ENCODE measurements at places on chromosomes 4 and X.

GRCh38 chr4:159946983-159947615 is 844.2 kb downstream of the RAPGEF2 start:
- no peak for DNase-seq

DNA sequence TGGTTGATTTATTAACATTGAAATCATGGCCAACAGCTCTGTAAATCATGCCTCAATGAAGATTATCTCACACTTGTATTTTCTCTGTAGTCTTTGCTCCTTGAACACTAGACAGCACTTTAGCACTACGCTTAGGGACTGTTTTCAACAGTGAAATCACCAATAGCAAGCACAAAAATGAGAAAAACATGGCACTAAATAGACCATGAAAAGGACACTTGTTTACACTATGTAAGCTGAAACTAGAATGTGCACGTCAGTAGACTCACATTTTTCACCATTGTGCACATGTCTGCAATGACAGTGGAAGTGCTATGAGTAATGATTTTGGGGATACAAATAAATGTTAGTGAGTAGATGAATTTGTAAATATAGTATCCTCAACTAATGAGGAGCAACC is 3.1 kb downstream of the BMP2K start:
- no peak for DNase-seq

DNA sequence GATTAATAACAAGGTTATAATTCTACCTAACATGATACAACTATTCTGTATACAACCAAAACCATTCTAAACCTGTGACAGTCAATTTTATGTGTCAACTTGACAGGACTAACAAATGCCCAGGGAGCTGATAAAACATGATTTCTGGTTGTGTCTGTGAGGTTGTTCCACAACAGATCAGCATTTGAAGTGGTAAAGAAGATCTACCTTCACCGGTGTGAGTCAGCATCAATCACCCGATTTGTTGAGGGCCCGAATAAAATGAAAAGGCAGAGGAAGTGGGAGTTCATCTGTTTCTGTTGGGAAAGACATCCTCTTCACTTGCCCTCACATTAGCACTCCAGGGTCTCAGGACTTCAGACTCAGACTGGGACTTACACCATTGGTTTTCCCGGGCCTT is 187.9 kb downstream of the MAB21L2 start:
- no peak for DNase-seq

- no peak for DNase-seq
Observed at GRCh38 chr4:79947386-79947785, 125.6 kb downstream of the ANTXR2 start.

DNA sequence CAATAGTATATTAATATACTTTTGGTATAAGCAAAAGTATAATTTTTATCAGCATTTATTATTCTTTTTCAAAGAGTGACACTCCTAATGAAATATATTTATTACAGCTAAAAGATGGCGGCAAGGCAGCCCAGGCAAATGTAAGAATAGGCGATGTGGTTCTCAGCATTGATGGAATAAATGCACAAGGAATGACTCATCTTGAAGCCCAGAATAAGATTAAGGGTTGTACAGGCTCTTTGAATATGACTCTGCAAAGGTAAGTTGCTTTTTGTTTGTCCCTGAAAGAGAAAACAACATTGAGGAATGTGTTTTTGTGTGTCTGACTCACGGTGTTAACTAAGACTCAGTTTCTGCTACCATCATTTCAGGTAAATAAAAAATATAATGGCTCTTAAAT is 71.9 kb downstream of the PDLIM5 start:
- no peak for DNase-seq

DNA sequence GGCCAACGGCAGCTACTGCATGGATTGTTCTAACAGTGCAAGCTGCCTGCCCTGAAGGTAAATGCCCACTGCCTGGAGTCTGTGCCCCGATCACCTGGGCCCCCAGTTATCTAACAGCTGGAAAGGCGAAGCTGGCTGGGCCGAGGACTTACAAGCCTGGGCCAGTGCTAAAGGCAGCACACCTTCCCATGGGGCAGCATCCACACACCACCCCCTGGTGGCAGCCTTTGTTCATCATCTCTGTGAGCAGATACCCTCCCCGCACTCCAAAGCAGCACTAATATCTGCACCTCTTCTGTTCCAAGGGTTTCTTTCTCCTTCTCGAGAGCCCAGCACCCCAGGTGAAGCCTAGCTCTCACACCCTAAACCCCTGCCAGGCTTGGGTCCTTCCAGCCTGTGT is 7.6 kb downstream of the SLC2A9 start:
- DNase-seq: peak; percentile 33

DNA sequence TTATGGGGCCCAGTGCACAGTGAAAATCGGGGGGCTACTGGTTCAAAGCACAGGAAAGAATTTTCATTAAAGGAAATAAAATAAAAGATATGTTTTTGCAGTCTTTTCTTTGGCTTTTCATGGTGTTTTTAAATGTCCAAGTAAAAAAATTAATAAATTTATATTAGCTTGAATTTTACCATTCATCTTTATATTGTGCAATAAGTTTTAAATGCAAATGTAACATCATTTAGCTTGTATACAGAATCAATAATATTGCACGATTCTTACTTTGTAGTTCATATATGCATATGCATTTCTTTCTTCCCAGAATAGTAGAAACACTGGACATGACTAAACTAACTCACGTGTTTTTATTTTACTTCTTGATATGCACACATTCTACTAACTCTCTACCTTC is 31.0 kb downstream of the AREG start:
- no peak for DNase-seq

DNA sequence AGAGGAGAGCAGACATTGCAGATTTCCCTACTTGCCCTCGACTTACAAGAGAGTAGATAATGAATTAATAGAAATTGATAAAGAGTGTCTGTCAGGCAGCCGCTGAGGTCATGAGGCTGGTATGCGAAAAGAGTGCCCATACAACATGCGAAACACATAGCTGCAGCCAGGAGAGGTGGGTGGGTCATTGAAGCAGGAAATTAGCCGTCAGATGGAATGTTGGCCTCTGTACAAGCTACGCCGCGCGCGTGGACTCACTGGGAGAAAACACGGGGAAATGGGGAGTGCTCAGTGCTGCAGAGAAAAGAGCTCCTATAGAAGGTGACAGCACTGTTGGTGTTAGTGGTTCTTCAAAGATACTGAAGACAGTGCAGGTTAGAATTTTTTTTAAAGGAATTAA is 125.1 kb downstream of the RAPGEF2 start:
- no peak for DNase-seq

- no peak for DNase-seq
Observed at GRCh38 chrX:49019050-49019449, 17.0 kb upstream of the GRIPAP1 start.

- no peak for DNase-seq
Observed at GRCh38 chr4:158837527-158838141, 68.8 kb downstream of the FNIP2 start.

DNA sequence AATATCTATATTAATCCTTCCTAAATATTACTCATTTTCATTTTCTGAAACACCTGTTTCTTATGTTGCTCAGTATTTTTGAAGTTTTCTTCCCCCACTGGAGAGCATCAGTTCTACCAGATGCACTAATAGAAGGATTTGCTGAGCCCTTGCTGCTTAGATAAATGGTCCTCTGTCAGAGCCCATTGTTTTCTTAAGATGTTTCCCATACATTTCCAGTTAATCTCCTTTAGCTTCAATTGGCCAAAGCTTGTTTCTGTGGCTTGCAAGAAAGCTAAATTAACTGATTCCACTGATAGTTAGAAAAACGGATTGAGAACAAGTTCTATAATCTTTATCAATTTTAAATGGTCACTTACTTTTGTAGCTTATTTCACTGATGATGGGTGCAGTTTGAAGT is 1425.5 kb downstream of the PCDH18 start:
- DNase-seq: no peak

GRCh38 chr4:151407466-151408379 is 1.3 kb upstream of the FHIP1A start:
- DNase-seq: no peak

GRCh38 chrX:36684053-36684452 is 324.1 kb upstream of the FAM47C start:
- DNase-seq: no peak

DNA sequence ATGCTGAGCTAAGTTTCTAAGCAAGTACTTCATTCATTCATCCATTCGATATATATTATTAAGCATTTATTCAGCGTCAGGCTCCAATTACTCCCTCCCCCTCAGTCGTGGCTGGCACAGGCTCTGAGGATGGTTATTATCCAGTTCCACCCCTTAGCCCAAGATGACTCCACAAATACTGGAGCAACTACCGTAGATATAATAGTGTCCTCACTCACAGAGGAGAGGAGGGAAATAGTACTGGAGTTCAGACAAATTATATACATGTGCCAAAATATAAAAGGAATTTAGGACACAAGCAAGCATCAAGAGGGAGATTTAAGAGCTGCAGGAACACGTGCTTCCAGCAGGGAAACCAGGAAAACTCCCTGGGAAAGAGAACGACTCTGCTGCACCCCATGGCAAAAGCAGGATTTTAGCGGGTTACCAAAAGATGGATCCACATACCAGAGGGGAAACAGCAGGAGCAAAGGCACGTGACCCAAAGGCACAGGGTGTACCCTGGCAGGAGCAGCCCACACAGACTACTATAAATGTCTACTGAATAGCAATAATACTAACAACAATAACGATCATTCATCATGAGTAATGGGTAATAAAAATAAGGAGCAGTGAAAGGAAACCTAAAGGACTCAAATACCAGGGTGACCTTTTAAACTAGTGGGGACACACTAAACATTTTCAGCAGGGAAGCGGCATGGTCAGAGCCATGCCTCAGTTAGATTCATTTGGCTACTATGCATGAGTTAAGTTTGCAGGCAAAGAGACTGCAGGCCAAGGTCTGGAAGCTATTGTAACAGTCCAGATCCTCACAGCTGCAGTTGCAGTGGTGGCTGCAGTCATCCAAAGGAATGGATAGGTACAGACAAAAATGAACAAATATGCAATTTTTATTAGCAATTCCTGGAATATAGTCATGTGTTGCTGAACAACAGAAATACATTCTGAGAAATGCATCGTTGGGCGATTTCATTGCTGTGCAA is 153.7 kb downstream of the APBB2 start:
- no peak for DNase-seq

- DNase-seq: no peak
Observed at GRCh38 chrX:3493605-3494004, 147.2 kb upstream of the MXRA5 start.

DNA sequence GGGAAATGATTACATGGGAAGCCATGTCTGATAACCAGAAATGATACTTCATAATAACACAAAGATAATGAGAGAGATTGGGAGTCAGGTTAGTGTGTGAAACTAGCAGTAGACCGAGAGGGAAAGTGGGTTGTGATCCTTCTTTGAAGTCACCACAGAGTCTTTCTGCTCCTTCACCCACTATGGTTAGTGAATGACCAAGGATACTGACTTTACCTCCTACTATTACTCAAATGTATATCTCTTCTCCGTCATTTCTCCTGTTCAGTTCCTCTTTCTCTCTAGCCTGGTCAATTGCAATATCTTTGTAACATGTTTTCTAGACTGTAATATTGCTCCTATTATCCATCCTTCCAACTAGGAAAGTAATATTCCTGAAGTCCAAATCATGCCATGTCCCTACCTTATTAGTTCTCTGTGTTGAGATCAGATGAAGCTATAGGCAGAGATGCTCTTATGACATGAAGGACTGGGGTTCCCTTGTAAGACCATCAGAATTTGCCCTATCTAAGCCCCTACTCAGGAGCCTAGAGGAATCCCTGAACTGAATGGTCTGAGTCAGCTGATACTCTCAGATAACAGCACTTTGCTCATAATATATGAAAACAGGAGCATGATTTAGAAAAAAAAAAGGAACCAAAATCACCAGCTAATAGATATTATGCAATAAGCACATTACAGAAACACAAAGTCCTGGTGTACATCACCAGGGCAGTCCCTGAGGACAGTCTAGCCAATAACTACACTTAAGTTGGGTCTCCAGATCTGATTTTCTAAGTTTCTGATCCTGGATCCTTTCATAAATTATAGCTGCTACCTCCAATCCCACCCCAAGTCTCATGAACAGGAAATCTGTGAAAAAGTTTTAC is 81.2 kb downstream of the SHROOM3 start:
- DNase-seq: no peak

- no peak for DNase-seq
Observed at GRCh38 chr4:25421816-25422525, 44.9 kb downstream of the ANAPC4 start.

DNA sequence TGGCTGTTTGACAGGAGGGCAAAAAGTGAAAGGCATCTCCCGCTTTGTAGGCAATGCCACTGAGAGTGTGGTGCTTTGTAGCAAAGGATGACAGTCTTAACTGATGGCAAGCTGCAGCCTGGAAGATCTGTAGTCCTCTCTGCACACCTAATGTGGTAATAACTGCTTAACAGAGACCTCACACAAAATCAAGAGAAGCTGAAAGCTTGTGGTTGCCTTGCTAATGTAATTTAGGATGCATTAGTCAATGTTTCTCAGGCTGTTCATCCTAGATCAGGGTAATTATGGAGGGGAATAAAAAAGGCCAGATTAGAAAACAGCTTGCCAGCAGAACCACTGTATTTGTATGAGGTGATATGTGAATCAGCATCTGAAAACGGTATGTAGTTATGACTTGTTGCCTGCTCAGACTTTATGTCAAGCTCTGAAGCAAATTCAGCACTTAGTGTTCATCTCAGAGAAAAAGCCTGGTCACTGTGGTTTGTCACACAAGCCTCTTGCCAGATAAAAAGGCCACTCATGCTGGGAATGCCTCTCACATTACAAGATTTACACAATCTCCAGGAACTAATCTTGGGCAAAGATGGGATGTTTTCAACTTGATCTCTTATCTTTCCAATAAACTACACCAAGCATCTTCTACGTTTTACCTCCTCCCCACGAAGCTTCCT is 130.8 kb downstream of the ENOX2 start:
- no peak for DNase-seq

All from stimulated activated CD4-positive, alpha-beta T cell treated with anti-CD3 and anti-CD28 coated beads, Interleukin-15, amount 100 ng/mL, for 48 hours (primary cell).